ENCODE measurements at places on chromosomes 16 and 17.

GRCh38 chr16:1884155-1884760 lies 12.3 kb upstream of the MEIOB start:
- peak; percentile 47 for ATAC-seq

DNA sequence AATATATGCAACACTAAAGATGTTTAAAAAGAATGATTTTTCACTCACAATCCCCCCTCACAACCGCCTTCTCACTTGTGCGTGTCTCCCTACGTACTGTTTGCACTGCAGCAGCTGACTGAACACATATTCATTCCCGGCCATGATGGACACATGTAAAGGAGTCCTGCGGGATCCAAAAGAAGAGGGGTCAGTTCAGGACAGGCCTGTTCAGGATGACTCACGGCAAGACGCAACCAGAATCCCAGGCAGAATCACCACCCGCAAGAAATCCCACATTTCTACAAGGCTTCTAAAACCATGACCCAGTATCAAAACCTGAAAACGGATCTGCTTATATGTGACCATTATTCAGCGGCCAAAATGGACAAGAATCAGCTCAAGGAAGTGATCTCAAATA lies 52.3 kb downstream of the CYB5D2 start:
- ATAC-seq = peak; percentile 82

DNA sequence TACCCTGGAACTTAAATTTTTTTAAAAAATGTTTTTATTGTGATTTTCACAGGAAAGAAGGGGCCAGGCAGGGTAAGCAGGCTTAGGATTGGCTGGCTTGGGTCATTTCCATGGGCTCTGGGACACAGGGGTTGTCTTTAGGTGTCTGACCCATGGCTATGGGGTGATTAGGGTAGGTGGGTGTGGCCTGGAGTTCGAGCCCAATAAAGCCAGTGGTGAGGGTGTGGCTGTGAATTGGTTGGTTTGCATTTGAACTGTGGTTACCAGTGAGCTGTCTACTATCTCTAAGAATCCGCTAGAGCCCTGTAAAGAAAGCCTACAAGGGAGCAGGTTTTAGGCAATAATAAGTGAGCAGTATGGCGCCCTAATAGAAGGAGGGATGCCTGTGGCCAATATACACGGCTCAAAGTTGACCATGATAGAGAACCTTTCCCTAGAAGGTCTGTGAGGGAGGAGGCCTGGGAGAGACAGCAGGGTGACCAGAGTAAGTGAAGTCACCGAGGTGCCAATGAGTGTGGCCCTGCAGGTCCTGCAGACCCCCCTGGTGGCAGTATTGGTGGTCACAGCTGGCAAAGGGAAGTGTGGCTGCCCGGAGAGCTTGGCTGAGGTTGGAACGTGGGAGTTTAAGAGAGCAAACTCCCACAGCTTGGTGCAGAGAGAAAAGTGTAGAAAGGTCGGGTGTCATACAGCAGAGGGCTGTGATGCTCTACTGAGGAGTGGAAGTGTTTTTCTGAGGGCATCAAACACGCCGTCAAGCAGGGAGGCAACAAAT lies 454.0 kb downstream of the WWOX start:
- no peak for ATAC-seq

- no peak for ATAC-seq
These were observed 1.5 kb downstream of the IST1 start for GRCh38 chr16:71896764-71897368.

DNA sequence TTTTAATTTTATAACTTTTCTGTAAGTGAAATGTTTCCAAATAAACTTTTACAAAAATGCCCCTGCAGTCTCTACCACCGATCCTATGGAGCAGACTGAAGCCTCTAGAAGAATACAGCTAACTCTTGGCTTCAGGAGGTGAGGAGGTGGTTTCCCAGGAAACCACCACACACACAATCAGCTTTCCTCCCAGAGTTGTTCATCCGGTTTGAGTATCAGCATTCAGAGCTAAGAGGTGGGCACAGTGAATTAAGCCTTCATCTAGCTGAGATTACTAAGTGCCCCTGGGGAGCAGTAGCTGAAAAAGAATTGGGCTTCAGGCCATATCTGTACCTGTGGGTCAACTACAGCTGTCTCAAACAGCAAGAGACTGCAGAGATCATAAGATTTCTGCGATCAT lies 139.7 kb downstream of the AATF start:
- no peak for ATAC-seq

DNA sequence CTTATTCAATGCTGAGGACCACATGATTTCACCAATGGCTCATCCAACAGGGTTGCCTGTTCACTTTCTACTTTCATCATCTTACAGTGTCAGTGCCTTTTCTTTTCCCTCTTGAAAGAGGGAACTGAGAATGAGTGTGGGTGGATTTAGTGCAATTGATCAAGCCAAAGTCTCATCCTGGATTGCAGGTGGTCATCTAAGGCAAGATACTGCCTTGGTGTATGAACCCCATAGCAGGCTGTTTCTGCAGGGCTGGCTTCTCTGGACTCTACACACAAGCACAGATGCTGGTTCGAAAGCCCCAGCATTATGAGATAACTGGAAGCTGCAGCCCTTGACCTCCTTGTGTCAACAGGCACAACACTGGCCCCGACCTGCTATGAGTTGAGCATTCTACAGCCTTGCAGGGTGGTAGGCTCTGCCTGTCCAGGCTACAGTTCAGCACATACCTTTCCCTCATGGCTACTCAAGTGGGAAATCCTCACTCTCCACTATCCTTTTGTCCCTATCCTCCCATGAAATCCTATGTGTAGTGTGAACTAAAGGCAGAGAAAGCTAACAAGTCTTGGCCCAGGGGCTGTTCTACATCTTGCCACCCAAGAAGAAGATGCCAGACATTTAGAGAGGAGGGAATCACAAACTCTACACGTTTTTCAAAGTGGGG lies 358.7 kb downstream of the SLC39A11 start:
- no peak for ATAC-seq

Measured in SK-N-SH treated with all-trans-retinoic acid at 6 μM for 48 hours (cell line).